Activated CD4-positive, CD25-positive, alpha-beta regulatory T cell treated with anti-CD3 and anti-CD28 coated beads, Interleukin-2, amount 50 U/mL, for 24 hours (primary cell): ENCODE measurements at places on chromosomes 4 and X.

- no peak for ATAC-seq
These were observed 14.7 kb downstream of the SORCS2 start for GRCh38 chr4:7206911-7207567.

DNA sequence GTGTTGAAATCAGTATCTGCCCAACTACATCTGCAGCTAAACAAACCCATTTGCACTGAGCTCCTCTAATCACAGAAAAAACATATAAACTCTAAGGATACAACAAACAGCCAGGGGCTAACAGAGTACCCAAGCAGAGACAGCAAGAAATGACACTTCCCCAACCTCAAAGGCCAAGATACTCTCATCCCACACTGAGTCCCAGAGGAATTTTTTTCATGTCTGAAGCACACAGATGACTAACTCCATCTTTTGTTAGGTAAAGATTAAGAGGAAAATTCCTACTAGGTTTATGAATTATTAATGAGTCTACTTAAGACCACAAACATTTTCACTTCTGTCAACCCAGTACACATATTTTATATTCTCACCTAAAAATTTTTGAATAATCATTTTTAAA, 31.6 kb downstream of the SEPSECS start:
- no peak for ATAC-seq

- ATAC-seq: no peak
These were observed 1042.5 kb upstream of the PABPC4L start for GRCh38 chr4:135244056-135244455.

GRCh38 chrX:121851033-121851432, 803.6 kb downstream of the GLUD2 start:
- no peak for ATAC-seq

GRCh38 chr4:40887764-40888131, 138.0 kb downstream of the NSUN7 start:
- peak; percentile 45 for ATAC-seq

DNA sequence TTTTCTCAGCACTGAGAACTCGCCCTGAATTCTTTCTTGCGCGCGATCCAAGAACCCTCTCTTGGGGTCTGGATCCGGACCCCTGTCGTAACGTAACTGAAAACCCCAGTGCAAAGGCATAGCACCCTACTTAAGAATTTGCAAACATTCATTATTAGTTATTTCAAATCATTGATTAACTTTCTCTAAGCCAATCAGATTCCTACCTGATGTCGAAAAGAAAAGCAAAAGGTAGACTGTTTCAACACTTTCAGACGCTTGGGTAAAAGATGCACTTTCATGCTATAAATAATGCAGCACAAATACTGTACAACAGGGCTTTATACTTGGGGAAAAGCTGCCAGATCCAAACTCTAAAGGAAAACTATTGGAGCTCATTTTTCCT, 817 bp upstream of the WDR19 start:
- no peak for ATAC-seq

DNA sequence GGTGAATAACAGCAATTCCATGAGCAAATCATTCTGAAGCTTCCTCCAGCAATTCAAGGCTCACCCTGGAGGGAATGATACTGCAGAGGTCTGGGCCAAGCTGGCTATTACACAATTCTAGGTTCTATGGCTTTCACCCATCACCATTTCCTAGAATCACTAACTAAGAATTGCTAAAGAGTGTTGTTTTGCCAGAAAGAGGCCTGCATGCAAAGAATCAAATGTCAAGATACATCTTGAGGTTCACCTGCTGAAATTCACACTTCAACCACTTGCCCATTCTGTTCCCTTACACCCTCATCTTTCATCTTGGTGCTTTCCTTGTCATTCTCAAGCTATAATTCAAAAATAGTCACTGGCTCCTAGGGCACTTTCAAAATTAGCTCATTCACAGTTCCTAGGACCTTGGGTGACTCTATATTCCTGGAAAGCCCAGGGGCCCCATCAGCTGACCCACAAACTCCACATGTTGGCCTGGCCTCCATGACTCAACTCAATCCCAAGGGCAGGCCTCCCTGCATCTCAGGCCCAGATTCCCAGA, 7.0 kb downstream of the APBB2 start:
- ATAC-seq: no peak

- ATAC-seq: no peak
These were observed 14.6 kb upstream of the IL13RA2 start for GRCh38 chrX:115031989-115032388.

DNA sequence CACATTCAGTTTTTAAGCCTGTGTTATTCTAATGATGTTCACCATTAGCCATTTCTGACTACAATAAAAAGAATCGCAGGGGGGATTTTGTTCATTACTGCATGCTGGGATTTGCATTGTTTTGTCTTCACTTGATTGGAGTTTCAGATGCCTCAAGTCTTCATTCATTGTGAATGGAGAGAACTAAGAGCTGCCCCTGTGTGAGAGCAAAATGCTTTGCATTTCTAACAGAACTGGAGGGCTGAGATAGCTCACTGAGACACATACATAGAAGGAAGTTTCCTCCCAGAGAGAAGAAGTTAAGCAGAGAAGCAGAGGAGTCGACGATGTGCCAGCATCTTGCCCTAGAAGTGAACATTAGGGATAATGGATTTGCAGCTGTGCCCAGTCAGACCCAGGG, 113.5 kb upstream of the GATB start:
- ATAC-seq: no peak

DNA sequence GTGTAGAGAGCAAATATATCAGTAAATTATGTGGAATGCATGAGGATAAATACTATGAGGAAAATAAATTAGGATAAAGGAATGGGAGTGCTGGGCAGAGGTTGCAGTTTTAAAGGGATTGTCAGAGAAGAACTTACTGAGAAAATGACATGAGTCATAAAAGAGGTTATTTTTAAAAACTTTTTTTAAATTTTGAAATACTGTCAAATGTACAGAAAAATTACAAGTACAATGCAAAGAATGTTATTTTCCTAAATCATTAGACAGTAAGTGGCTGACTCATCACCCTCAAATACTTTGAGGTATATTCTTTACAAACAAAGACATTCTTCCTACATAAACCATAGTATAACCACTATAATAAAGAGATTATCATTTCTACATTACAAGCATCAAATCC, 29.8 kb upstream of the H2AZ1 start:
- ATAC-seq: no peak

DNA sequence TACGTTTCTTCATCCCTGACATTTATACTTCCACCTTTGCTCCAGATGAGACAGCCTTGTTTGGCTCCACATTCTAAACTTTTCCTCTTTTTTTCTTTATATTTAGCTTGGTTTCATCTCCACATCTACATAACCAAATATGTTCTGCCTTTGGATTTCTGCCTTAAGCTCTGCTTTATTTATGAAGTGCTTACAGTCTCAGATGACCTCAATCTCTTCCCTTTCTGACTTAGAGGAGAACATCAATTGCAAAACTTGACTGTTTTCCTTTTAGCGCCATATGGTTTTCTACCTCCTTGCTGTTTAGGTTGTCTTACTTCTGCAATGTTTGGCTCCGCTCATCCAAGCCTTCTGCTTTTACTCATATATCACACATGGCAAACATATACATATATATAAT, 7.5 kb downstream of the ASB5 start:
- ATAC-seq: no peak

GRCh38 chrX:115147220-115147619, 42.0 kb upstream of the RBMXL3 start:
- no peak for ATAC-seq

DNA sequence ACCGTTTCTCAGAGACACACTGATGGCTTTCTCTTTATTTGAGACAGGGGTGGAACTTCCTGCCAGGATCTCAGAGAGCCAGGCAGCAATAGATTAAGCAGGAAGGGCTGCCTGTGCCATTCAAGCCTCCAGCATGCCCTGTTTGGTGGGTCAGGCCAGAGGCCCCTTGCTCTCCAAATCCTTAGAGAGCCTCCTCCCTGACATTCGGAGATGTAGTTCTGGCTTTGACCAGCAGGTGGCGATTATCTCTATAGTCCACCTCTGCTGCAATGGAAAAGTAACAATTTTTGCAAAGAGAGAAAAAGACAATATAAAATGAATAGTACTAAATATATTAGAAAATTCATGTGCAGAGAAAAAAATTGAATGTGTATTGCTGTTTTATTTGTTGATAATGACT, 93.9 kb downstream of the NXF2B start:
- peak; percentile 7 for ATAC-seq
